ENCODE measurements at places on chromosomes 7 and 10. TPM values are rescaled to one million over a fixed set of nuclear protein-coding genes. Genes with fewer than 3 reads are reported as not detected.

Gene SKIDA1
- 10.1 TPM for total RNA-seq

Gene STAMBPL1
- total RNA-seq: 25.5 TPM

Gene FAM25A
- total RNA-seq: not detected

Gene LOXL4
- 20.2 TPM for total RNA-seq

Gene ACTL6B
- total RNA-seq: not detected
